Glomerular endothelial cell (primary cell): ENCODE measurements at places on chromosomes 1 and 21.

DNA sequence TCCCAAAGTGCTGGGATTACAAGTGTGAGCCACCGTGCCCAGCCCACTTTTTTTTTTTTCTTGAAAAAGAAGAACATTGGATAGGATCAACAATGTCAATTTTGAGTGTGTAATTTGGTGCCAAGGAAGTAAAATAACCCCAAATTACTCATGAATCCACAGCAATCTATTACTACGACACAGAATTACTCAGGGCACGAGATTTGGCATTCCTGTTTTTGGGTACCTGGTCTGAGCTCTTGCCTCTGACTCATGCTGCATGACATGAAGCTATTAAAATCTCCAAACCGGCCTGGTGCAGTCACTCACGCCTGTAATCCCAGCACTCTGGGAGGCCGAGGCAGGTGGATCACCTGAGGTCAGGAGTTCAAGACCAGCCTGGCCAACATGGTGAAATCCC is 10.4 kb downstream of the RNF19B start:
- no peak for DNase-seq

DNA sequence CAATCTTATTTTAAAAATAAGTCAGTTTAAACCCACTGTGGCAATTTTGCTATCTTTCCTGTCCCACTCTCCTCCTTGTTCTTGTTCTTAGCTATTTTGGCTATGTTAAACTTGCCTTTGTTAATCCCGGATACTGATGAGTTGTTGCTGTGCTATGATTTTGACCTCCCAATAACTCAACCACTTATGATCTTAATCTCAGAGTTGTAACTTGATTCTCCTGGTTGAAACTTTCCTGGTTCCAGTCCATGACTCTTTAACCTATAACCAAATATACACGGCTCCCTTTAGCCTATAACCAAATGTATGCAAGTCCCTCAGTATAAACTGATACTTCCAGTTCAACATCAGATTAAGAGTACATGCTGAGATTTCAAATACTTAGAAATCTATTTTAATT is 15.6 kb upstream of the ACADM start:
- DNase-seq = no peak

- no peak for DNase-seq
These were observed 12.4 kb downstream of the IBA57 start for GRCh38 chr1:228177721-228178710.

GRCh38 chr1:168441745-168442144 is 102.1 kb downstream of the XCL2 start:
- DNase-seq = no peak

DNA sequence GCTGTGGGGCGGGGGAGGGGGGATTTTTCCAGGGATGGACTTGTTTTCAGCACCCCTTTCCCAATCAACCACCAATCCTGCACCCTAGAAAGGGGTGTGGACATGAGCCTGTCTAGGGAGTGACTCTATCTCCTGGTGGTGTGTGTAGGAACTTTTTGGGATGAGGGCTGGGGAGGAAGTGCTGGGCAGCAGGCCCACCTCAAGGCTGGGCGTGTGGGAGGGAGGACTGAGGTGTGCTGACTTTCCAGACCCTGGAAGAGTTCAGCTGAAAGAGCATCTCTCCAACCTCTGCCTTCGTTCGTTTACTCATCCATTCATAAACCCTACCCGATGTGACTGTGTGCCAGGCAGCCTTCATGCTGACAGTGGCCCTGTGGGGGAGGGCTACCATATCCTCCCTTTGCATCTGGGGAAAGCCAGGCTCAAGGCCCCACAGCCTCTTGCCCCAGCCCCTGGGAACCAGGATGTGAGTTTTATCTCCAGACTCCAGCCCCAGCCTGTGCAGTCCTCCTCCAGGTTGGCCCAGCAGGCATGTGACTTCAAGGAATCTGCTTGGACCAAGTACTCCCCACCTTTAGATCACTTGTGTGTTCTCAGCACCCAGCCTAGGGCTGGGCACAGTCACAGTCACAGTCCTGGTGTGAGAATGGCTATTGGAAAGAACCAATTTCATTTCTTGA is 6.7 kb downstream of the KNCN start:
- DNase-seq = no peak

DNA sequence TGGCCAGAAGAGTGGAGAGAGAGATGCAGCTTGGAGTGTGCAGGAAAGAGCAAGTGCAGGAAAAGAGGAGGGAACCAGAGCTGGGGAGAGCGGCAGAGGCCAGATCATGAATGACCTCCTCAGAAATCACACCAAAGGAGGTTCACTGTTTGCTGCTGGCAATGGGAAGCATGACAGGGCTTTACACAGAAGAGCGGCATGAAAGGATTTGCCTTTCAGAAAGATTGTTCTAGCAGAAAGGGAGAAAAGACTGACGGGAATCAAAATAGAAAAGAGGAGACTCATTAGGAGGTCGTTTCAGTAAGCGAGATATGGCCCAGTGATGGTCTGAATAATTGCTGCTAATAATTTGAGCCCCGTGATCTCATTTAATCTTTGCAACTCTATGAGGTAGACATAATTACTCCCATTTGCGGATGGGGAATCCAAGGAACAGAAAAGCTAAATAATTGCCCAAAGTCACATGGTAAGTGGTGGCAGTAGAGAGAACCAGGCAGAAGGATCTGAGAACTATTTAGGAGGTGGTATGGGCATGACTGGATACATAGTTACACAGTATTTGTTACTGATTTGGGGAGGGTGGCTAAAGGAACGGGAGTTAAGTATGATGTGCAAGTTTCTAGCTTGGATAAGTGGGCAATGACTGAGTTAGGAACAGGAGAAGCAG is 12.5 kb upstream of the HNRNPR start:
- DNase-seq = no peak

DNA sequence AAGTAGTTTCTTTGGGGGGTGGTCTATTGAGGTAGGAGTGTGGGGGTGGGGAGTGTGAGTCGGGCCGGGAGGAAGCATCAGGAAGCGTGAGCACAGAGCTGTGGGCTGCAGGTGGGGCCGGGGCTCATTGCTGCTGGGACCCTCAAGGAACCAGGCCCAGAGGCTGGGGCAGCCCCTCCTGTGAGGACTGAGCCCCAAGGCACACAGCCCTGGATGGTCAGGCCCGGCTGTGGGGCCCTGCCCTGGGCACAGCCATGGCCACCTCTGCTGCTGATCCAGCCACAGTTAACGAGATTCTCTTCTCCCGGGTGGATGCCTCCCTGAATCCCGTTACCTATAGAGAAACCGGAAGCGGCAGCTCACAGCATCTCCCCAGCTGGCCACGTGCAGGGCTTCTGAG is 22.9 kb upstream of the SUMO3 start:
- DNase-seq = no peak

DNA sequence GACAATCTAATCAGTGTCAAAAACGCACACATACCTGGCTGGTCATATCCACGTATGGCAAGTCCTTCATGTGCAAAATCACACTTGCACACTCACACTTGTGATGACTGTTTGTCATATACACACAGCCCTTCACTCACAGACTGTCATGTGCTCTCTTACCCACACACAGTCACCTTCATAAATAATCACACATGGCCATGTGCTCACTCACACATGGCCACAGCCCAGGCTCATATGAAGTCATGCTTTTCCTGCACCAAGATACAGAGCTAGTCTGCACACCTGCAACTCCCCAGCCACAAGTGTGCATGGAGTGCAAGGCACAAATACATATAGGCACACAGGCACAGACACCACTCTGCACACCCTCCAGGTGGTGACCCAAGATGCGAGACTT is 45.4 kb upstream of the FOXO6 start:
- no peak for DNase-seq

- DNase-seq = no peak
These were observed 35.7 kb downstream of the FNBP1L start for GRCh38 chr1:93483606-93484005.

DNA sequence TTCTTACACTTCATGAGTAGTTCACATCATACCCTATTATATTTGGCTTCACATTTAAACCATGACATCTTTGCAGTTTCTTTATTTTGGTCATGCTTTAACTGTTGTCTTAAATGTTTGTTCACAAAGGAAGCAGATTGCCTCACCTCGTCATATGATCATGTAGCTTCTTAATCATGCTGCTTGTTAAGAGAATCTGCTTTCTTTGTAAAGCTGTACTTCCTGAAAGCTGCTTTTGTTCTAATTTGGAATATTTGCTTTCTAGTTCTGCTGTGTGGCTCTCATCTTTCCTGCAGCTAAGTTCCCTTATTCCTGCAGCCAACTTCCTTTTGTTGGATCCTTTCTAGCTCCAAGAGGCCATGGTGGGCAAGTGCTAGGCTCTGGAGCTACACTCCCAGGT is 62.9 kb upstream of the SIM2 start:
- no peak for DNase-seq
